ENCODE measurements at places on chromosomes 2 and 18.

DNA sequence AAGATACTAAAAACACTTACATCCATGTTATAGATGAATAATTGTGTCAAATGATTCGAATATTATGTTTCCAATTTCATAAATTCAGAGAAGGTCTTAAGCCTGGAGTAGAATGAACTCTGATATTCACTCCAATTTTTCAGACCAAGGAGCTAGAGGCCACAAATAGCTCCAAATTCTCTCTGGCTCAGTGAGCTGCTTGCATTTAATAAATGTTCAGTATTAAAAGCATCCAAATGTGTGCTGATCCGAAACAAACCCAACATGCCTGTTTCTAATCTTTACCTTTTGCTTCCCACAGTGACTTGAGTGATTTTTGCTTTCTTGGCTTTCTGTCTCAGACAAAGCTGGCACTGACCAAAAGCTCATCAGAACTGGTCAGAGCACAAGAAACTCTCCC lies 291.4 kb downstream of the CCDC85A start:
- no peak for DNase-seq

DNA sequence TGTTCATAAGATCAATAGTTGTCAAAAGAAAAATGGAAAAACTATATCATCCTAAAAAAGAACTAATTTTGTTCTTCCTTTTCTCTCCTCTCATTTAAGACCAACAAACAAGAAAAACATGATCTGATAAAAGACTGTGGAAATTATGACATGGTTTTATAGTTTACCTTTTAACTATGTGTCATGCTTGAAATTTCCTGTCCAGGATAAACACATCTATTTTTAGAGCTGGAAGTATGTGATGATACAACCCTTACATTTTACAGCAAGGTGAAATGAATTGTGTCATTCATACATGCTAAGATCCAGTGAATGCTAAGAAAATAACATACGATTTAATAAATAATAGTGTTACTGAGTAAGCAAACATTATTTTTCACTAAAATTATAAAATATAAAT lies 89.9 kb downstream of the GULP1 start:
- no peak for DNase-seq

DNA sequence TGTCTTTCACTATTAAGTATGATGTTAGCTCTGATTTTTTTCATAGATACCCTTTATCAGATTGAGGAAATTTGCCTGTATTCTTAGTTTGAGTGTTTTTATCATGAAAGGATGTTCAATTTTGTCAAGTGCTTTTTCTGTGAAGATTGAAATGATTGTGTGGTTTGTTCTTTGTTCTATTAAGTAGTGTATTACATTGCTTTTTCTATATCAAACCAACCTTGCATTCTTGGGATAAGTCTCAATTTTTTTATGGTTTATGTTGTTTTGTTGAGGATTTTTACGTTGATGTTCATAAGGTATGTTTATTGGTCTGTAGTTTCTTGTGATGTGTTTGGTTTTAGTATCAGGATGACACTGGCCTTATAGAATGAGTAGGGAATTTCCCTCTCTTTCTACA lies 19.1 kb downstream of the PDK1 start:
- no peak for DNase-seq

DNA sequence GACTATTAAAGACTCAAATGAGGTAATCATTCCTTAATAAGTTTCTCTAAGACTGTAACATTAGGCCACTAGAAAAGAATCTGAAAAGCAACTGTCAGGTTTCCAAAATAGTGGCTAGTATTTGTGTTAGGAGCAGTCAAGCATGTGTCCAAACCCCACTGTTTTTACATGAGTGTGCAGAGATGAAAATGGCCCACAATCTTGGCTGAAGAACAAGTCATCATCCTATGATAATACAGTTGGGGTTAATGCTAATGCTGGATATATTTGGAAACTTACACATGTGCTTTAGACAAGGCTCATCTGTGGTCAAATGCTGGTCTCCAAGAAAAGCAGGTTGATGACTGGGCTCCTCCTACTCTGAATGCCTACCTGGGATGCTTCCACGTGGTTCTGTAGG lies 73.6 kb downstream of the MAIP1 start:
- DNase-seq, result no peak

DNA sequence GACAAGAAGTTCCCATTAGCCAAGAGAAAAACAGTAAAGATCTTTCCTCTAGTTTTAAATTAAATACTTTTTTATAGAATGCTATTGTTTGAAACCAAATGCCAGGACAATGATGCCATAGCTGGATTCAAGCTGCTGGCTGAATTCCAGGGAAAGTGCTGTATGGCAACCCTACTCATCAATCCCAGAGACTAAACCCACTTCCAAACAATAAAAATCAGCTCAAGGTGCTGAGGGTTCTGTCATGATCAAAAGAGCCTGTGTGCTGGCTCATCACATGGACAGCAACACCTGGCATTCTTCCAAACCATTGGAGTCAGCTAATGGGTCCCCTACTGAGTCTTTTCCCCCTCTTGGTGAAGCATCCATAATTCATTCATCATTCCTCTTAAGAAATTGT lies 53.7 kb upstream of the PARD3B start:
- no peak for DNase-seq

GRCh38 chr2:64405581-64406406 lies 48.2 kb upstream of the LGALSL start:
- no peak for DNase-seq

DNA sequence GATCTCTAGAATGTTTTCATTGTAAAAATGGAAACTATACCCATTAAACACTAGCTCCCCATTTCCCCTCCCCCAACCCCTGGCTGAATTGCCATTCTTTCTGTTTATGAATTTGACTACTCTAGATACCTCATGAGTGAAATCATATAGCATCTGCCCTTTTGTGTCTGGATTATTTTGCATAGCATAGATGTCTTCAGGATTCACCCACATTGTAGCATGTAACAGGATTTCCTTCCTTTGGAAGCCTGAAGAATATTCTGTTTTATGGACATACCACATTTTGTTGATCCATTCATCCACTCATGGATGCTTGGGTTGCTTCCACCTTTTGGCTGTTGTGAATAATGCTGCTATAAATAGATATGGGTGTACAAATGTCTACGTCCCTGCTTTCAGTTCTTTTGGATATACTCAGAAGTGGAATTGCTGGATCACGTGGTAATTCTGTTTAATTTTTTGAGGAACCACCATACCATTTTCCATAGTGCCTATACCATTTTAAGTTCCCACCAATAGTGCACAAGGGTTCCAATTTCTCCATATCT lies 7.7 kb upstream of the ASB1 start:
- no peak for DNase-seq

DNA sequence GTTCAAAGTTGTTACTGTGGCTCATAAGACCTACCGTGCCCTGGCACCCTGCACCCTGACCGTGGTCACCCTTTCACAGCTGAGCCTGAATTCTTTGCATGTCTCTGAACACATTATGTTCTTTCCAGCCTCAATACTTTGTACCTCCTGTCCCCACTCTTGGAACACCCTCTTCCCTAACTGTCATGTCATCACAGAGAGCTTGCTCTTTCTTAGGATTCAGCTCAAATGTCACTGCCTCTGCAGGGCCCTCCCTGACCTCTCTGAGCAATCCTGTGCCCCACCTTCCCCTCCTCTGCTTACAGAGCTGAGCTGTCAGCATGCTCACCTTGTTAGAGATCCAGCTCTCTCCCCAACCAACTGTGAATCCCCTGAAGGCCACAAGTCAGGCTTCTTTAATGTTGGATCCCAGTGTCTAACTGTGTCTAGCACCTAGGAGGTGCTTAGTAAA lies 15.0 kb downstream of the PRKAG3 start:
- no peak for DNase-seq

GRCh38 chr2:43303889-43304288 lies 77.5 kb upstream of the ZFP36L2 start:
- DNase-seq, result no peak

- no peak for DNase-seq
These were observed 17.4 kb downstream of the DYNC2LI1 start for GRCh38 chr2:43791035-43791765.

DNA sequence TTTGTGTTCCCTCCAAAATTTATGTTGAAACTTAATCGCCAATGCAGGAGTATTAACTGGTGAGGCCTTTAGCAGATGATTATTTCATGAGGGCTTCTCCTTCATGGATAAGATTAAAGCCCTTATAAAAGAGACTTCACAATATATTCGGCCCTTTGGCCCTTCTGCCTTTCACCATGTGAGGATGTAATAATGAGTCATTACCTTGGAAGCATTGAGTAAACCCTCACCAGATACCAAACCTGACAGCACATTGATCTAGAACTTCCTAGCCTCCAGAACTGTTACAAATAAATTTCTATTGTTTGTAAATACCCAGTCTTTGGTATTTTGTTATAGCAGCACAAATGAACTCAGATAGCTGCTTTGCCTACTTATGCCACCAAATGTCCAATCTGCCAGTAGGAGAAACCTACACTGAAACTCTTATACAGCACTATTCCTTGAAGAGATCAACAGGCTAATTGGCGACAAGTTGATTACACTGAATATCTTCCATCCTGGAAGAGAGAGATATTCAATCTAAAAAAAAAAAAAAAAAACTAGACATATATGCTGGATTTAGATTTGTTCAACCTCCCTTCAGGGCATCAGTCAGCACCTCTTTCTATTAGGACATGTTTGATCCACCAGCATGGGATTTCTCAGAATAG lies 125.9 kb upstream of the COL5A2 start:
- no peak for DNase-seq

- no peak for DNase-seq
These were observed 124.2 kb downstream of the CLIP4 start for GRCh38 chr2:29239209-29239960.

Measured in K562 (cell line).